Choroid plexus epithelial cell (primary cell): ENCODE measurements at places on chromosomes 3 and 15.

DNA sequence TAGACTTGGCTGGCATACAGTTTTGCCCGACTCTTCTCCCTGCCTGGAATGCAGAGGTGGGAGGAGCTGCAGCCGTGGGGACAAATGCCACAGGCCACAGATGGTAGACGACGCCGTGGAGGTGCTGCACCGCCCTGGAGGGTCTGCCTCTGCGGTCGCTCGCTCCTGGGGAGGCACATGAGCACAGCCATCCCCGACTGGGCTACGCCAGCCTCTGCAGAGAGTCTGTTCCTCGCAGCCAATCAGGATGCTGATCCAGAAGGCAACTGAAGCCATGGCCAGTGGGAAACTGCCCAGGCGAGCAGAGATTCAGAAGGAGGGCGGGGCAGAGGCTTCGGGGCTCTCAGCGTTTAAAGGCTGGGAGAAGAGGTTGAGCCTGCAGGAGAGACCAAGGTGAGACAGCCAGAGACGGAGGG, 11.9 kb upstream of the LRRC15 start:
- DNase-seq: no peak

- DNase-seq: no peak
These were observed 41.2 kb upstream of the LINGO1 start for GRCh38 chr15:77673866-77674265.

- DNase-seq: no peak
These were observed 10.5 kb upstream of the EIF4A2 start for GRCh38 chr3:186772701-186773417.

DNA sequence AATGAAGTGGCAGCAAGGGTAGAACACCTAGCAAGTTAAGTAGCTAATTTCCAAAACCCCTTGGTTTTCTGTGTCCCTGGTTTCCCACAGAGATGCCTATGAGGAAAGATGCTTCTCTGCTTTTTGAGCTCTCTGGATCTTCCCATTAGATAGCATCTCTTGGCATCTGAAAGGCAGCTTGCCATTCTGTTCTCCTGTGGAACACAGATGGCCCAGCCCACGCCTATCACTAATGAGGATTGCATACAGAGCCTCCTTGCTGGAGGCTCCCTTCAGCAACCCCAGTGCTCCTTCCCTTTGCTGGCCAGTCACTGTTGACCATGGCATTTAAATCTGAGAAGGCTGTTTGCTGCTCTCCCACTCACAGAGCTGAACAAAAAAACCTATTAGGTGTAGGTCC, 34.4 kb upstream of the ETV5 start:
- DNase-seq: no peak

DNA sequence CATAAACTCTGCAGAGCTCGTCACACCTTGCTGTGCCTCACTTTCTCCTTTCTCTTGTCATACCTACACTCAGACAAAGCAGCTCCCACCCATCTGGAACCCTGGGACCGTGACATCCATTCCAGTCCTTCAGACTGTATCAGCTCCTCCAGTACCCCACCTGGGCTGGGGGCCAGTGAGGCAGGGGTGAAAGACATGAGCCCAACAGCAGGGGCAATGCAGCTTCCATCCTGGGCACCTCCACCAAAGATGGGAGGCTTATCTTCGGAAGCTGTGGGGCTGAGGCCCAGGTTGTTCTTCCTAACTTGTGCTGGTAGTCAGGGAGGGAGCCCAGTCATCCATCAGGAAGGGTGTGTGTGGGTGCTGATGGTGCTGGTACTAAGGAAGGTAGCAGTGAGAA, 109.2 kb downstream of the EEFSEC start:
- no peak for DNase-seq
